Pulmonary artery endothelial cell (primary cell): ENCODE measurements at places on chromosomes 16 and 17. TPM values are rescaled to one million over a fixed set of nuclear protein-coding genes. Genes with fewer than 3 reads are reported as not detected.

Gene C17orf67
- 1.3 and 1.4 TPM in 2 replicates for total RNA-seq

Gene PKMYT1
- 4.6 and 8.2 TPM in 2 replicates for total RNA-seq

Gene LGALS9B
- not detected in 2 replicates for total RNA-seq

Gene NPIPA8
- 3.5 TPM in 1 of 2 replicates, not detected in the other for total RNA-seq

Gene GALR2
- total RNA-seq: 0.07 TPM in 1 of 2 replicates, not detected in the other

Gene KRTAP2-1
- not detected in 2 replicates for total RNA-seq

Gene EME1
- total RNA-seq: 4.6 and 5.5 TPM in 2 replicates

Gene KRT31
- not detected in 2 replicates for total RNA-seq

Gene HLF
- 0.13 TPM in 1 of 2 replicates, not detected in the other for total RNA-seq

Gene CD300E
- not detected in 2 replicates for total RNA-seq

Gene IRX6
- not detected in 2 replicates for total RNA-seq

Gene SAMD14
- total RNA-seq: 4.1 and 4.5 TPM in 2 replicates

Gene TVP23A
- total RNA-seq: not detected in 2 replicates

Gene KRT33A
- not detected in 2 replicates for total RNA-seq

Gene TMEM238L
- total RNA-seq: not detected in 2 replicates

Gene GGT6
- not detected in 2 replicates for total RNA-seq

Gene PROCA1
- total RNA-seq: 0.66 and 2.3 TPM in 2 replicates

Gene CDRT15L2
- total RNA-seq: not detected in 2 replicates

Gene NOTUM
- 0.07 TPM in 1 of 2 replicates, not detected in the other for total RNA-seq

Gene ZNF423
- total RNA-seq: 0.73 and 1.4 TPM in 2 replicates

Gene SPATA22
- total RNA-seq: 0.07 TPM in 1 of 2 replicates, not detected in the other

Gene FBXW10B
- total RNA-seq: 0.21 and 0.59 TPM in 2 replicates

Gene ULK2
- 12.8 and 23.1 TPM in 2 replicates for total RNA-seq

Gene TSPAN10
- 0.14 and 0.26 TPM in 2 replicates for total RNA-seq

Gene DYNLRB2
- 0.32 TPM in 1 of 2 replicates, not detected in the other for total RNA-seq

Gene UTS2R
- total RNA-seq: not detected in 2 replicates

Gene MAP2K4
- total RNA-seq: 21.6 and 23.9 TPM in 2 replicates

Gene ATAD5
- 4.3 and 5.3 TPM in 2 replicates for total RNA-seq

Gene TP53TG3
- 0.49 TPM in 1 of 2 replicates, not detected in the other for total RNA-seq

Gene GJC1
- total RNA-seq: 5.4 and 14.1 TPM in 2 replicates

Gene GNAO1
- total RNA-seq: not detected in 2 replicates

Gene GAST
- total RNA-seq: not detected in 2 replicates

Gene KRTAP9-4
- total RNA-seq: not detected in 2 replicates

Gene DLX3
- not detected in 2 replicates for total RNA-seq

Gene OR2C1
- 0.07 TPM in 1 of 2 replicates, not detected in the other for total RNA-seq

Gene CCL14
- 18.8 and 21.8 TPM in 2 replicates for total RNA-seq

Gene RILP
- total RNA-seq: 10.3 and 13.1 TPM in 2 replicates

Gene TEX2
- 27.6 and 31.3 TPM in 2 replicates for total RNA-seq

Gene HSPB9
- total RNA-seq: not detected in 2 replicates

Gene KCNJ16
- 0.07 TPM in 1 of 2 replicates, not detected in the other for total RNA-seq

Gene BCO1
- 0.04 and 0.07 TPM in 2 replicates for total RNA-seq

Gene DHRS7C
- not detected in 2 replicates for total RNA-seq

Gene PRAC2
- not detected in 2 replicates for total RNA-seq

Gene CA7
- not detected in 2 replicates for total RNA-seq

Gene SLC47A1
- total RNA-seq: 9.8 and 11.6 TPM in 2 replicates
